ENCODE measurements at places on chromosomes 2 and 18.

GRCh38 chr2:119820275-119820674 lies 60.6 kb downstream of the PTPN4 start:
- DNase-seq, result no peak

DNA sequence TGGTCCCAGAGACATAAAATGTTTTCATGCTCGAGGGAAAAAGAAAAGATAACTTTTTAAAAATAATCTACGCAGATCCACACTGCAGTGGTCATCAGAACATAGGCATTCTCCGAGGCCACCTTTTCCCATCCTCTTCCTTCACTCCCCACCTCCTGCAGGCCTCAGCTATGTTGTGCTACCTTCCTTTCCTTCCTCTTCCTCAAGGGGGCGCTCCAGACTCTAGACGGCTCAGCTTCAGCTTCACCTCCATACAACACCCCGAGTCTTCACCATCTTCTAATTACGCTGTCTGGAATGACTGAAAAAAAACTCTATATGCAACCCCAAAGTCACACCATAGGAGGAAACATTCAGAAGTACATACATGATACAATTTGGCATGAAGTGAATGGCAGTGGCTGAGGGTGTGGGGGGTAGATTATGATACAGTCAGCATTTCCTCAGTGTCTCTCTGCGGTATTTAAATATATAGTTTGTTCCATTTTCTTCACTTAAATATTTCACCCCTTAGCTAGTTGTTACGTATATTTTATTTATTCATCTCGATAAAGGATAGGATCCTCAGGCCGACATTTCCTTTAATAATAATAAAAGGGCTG lies 583.6 kb downstream of the IRS1 start:
- peak; percentile 52 for DNase-seq

DNA sequence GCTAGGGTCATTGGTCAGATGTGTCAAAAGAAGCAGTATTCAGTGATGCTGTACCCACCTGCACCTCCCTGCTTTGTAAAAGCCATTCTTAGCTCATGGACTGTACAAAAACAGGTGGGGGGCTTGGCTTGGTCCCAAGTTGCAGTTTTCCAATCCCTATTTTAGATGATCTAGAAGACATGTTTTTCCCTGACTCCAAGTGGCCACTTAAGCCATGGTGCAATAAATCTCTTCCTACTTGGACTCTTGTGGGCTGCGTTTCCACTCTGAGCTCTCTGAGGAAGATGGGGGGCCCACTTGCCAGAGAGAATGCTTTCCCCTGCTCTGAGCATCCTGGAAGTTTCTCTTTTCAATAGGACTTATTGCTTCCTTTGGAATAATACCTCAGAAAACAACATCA lies 57.0 kb upstream of the SPP2 start:
- no peak for DNase-seq

DNA sequence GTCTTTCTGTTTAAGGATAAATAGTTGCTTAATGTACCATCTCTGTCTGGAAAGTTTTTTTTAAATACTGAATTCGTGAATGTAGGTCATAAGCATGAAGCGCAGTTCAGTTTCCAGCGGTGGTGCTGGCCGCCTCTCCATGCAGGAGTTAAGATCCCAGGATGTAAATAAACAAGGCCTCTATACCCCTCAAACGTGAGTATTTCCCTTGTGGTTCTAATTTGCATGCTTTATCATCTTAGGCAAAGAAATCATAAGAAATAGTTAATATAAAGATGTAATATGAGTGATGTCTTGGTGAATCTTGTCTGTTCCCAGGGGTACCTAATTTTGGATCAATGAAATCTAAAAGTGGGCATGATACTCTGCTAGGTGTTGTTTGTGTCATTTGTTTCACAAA lies 1.5 kb downstream of the NDC80 start:
- DNase-seq, result no peak

DNA sequence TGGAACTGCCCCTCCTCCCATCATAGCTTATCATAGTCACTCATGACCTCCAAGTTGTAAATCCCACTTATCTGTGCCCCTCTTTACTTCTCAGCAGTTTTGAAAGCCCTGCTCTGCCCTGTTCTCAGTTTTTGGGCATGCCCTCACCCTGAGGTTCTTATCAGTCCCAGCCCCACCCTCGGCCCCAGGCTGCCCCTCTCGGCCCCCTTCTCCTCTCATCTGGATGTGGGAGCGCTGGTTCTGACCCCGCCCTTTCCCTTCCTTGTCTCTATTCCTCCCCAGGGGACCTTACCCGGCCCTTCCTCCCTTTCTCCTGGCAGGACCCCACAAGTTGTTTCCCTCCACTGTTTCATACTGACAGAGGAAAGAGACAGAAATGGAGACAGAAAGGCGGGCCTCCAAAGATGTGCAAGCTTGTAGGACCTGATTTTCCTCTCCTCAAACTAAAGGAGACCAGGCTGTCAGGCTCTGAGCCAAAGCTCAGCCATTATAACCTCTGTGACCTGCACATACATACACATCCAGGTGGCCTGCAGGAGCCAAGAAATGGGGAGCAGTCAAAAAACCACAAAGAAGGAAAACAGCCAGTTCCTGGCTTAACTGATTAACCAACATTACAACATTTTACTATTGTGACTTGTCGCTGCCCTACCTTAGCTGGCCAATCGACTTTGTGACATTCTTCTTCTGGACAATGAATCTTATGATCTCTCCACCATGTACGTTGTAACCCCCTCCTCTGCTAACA lies 171.0 kb upstream of the HS6ST1 start:
- DNase-seq, result no peak

GRCh38 chr18:58605027-58606020 lies 23.6 kb downstream of the ALPK2 start:
- DNase-seq, result peak; percentile 68

GRCh38 chr2:217553679-217554078 lies 449.1 kb downstream of the TNS1 start:
- DNase-seq, result no peak

DNA sequence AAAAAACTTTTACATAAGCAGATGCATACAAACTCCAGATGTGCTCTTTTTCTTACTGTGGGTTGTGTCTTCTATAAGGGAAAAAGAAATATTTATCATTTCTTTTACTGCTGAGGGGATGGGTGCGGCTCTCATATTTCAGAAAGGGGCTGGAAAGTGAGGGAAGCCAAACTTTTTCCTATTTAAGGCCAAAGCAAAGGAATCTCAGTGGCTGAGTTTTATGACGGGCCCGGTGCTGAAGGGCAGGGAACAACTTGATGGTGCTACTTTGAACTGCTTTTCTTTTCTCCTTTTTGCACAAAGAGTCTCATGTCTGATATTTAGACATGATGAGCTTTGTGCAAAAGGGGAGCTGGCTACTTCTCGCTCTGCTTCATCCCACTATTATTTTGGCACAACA lies at the start of gene COL3A1:
Gene COL3A1 (plus strand): TSS at position 210 of the 400 bp plus-strand sequence. CDS start 117 bp downstream, at position 327.
- DNase-seq, result no peak

GRCh38 chr2:84855731-84856130 lies 25.2 kb downstream of the TRABD2A start:
- peak; percentile 64 for DNase-seq

DNA sequence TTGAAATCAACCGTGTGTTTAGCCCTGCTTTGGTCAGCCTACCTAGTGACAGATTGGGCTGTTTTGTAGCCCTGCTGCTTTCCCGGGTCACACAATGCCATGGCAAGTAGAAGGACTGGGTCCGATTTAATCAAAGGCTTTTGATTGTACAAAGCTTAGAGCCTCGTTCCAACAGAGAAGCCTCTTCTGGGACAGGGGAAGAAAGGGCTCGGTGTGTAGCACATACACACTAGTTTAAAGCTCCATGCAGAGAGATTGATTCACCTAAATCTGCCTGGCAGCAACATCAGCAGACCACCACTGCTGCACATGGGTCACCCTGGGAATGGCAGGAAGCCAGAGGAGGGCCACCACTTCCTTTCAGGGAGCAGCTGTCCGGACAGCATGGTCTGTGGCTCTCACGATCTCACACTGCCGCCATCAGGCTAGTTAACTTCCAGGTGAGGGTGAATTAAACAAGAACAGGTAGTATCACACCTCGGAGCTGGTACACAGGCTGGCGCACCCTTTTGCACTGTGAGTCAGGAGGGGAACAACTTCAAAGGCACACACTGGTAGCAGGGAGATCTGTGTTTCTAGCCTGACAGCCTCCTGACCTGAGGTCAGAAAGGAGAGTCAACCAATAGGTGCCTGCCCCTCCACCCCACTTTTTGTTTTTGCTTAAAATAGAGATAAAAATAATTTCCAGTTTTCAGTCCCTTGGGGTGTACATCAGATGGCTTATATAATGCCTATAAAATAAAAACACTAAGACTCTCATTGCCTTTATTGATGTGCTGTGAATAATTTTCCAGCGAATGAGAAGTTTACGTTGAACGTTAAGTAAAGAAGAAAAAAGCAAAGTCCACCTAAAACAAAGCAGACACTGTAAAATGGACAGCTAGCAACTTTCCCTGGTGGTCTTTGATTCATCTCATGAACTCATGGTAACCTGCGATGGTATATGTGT lies 108.5 kb downstream of the CDCA7 start:
- DNase-seq, result no peak

DNA sequence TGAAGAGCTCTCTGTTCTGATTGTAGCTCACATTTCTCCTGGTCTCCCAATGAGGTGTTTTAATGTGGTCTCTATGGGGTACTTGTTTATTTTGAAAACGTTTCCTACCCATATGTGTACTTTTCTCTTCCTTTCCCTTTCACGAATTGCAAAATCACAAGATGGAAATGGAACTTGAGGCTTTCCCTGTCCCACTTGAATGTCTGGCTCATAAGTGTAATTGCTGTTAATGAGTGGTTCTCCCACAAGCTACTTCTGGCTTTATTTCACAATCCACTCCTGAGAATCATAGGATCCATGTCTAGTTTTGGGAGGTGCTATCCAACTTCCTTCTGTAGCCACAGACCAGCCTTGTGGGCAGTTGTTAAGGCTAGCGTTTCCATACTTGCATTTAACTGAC lies 81.1 kb upstream of the CAVIN2 start:
- no peak for DNase-seq

DNA sequence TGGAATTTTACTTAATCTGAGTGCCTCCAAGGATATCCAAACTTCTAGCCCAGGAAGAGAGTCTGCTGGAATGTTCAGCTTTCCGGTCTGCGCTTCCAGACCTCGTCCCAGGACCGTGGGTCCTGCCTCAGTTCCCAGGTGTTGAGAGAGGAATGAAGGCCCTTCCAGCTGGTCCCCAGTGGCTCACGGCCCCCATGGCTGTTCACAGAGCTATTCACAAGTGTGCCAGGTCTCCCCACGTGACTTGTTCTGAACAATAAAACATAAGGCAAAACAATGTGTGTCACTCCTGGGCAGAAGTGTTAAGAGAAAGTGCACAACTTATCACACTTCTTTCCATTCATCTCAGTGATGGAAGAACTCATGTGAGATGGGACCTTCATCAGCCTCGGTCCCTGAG lies 20.1 kb upstream of the TEX51 start:
- DNase-seq, result no peak

DNA sequence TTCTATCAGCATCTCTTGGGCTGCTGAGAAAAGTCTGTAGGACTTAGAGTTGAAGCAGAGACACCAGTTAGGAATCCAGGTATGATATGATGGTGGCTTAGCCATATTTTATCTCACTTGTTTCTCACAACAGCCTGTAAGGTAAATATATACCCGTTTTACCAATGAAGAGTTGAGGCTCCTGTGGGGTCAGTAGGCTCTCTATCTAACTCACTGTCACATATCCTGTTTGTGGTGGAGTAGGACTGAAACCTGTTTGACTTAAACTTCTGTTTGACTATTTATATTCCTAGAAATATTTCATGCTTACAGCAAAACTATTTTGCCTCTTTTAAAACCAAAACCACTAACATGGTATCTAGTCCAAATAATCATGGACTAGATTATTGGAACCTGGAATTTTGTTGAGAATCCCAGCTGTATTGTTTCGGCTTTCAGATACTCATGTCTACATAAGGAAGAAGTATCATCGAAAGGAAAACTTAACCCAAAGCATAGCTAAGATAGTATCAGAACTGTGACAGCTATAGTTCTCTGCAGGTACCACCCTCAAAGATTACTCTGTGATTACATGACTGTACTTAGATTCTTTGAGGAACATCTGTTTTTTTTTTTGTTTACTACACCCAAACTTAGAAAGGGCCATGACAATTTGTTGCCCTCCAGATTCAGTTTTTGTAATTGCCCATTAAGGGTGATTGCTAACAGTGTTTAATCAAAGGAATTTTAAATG lies 216.1 kb upstream of the THUMPD2 start:
- no peak for DNase-seq

GRCh38 chr2:40556739-40557138 lies 104.8 kb upstream of the SLC8A1 start:
- no peak for DNase-seq

- DNase-seq, result no peak
Measured at GRCh38 chr2:113201496-113202304, 27.9 kb downstream of the PSD4 start.

- DNase-seq, result no peak
Measured at GRCh38 chr2:48510329-48510728, 19.6 kb upstream of the STON1 start.

DNA sequence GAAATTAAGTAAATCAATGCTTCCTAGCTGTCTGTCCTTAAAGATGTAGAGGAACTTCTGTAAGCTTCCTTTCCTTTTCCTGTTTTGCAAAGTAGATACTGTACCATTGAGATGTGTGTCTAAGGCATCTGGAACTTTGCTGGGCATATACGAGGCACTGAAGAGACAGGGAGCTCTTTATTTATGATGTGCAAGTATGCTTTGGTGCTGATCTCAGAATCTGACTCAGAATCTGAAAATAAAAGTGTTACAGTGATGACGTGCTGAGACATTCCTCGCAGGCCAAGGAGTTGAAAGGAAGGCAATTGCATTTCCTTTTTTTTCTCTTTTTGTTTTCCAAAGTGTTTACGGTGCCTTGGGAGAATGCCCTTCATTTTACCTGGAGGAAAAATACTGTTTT lies 230.9 kb upstream of the RGPD4 start:
- DNase-seq, result no peak

GRCh38 chr2:97693476-97693875 lies 19.9 kb upstream of the ZAP70 start:
- DNase-seq, result no peak

- no peak for DNase-seq
Measured at GRCh38 chr2:138157372-138157771, 193.1 kb downstream of the HNMT start.

DNA sequence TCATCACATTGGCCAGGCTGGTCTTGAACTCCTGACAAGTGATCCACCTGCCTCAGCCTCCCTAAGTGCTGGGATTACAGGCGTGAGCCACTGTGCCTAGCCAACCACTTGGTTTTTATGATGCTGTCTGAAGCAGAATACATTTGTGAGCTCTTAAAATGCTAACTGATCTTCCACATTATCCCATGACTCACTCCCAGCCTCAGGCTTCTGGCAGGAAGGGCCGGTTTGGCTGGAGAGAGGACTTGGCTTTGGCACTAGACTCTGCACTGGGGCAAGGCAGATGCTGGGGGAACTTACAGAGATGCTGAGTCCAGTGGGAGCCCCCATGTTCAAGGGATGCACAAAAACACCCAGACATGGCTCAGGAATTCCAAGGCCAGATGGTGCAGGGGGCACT lies 40.5 kb upstream of the SH3BP4 start:
- no peak for DNase-seq
